NCI-H1092 (cell line): ENCODE measurements at places on chromosomes 12 and 14.
A peak's percentile ranks its signal among the peaks of the same experiment; 100 is the strongest.

DNA sequence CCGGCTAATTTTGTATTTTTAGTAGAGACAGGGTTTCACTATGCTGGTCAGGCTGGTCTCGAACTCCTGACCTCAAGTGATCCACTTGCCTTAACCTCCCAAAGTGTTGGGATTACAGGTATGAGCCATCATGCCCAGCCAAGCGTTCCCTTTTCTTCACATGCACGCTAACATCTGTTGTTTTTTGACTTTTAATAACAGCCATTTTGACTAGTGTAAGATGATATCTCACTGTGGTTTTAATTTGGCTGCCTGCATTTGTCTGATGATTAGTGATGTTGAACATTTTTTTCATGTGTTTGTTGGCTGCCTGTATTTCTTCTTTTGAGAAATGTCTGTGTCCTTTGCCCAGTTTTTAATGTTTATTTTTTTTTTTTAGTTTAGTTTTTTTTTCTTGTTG is 10.2 kb upstream of the YARS2 start:
- DNase-seq = no peak

GRCh38 chr14:99062216-99062615 is 209.8 kb downstream of the BCL11B start:
- DNase-seq = no peak

DNA sequence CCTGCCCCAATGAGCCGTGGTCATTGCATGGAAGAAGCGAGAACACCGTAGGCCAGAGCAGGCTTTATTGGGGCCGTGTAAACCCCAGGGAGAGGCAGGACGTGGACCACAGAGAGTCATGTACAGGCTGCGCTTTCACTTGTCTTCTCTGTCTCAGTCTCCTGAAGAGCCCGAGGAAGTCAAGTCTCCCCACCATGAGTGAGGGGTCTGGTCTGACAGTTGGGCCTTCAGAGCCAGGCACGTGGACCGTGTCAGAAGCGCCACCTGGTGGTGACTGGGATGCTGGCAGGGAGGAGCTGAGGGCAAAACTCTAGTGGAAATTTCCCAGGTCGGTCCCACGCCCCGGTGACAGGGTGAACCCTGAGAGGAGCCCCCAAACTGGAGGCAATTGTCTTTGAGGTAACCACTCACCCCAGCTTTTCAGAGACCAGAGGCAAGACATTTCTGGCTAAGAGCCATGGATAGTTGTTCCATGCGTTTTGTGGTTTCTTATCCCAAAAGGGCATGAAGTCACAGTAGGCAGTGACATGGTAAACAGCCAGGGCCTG is 17.4 kb downstream of the RPS6KL1 start:
- DNase-seq = peak; percentile 17

DNA sequence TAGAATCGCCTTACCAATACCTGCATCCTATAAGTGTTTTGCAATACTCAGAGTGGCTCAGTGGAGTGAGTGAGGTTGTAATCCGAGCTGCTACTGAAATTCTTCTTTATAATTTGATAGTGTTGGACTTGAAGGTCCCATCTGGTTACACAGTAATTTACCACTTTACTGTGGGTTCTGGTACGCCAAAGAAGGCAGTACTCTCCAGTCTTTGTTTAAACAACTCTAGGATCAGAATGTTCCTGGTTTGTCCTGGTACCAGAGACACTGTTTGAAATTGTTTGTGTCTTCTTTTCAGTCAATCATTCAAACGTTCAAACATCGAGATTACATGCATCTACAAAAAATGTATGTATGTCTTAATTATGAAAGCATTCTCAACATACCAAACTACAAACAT is 51.3 kb upstream of the AMN1 start:
- no peak for DNase-seq

DNA sequence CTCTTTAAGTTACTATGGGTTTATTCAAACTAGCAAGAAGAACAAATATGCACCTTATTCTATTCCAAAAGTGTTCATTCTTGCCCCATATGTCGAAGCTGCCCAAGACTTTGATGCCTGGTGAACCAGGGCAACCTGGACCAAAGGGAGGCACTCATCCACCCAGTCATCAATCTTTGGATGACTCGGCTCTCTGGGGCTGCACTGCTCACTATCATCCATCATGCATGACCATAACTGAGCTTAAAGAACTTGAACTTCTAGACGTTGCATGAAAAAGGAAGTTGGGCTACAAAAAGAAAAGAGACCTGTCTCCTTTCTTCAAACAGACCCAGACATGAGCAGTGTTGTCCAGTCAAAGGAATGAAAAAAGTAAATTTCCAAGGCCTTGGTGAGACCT is 1.2 kb downstream of the KRT4 start:
- no peak for DNase-seq

DNA sequence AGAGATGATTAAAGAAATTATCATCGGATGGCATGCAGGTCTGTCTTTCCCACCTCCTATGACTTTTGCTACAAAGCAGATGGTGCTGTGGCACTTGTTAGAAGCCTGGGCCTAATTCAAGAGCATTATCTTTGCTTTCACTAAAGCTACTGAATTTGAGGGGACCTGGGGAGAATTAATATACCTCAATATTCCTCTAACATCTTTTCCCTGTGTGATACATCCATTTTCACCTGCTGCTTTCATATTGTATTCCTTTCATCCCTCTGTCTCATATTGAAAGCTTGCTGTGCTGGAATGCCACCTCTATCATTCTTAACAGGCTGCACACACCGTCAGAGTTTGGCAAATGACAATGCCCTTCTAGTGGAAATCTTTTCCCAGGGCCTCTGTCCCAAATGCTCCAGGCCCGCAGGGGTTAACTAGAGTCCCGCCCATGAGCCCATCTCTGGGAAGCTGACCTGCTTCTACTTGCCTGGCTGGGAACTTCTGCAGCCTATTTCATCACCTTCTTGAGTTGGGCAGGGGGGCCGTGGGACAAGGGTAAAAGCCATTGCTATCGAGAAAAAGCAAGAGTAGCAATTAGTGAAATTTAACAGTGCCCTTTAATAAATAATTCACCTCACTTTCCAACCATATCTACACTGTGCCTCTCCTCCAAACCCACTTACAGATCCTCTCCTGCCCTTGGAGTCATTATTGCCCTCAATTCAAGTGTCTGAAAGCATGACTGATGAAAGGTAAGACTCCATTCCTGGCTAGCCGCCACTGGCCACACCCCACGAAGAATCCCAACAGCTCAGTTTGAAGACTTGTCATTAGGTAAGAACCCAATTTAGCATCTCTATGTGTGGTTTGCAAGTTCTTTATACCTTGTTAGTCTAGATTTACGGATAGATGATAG is 126.7 kb upstream of the BTG1 start:
- no peak for DNase-seq

- DNase-seq = no peak
Observed at GRCh38 chr14:65080960-65081747, 21.2 kb downstream of the MAX start.

- DNase-seq = no peak
Observed at GRCh38 chr14:105532735-105533141, 6.4 kb downstream of the TMEM121 start.

- no peak for DNase-seq
Observed at GRCh38 chr12:25591144-25591543, 38.1 kb upstream of the LMNTD1 start.

DNA sequence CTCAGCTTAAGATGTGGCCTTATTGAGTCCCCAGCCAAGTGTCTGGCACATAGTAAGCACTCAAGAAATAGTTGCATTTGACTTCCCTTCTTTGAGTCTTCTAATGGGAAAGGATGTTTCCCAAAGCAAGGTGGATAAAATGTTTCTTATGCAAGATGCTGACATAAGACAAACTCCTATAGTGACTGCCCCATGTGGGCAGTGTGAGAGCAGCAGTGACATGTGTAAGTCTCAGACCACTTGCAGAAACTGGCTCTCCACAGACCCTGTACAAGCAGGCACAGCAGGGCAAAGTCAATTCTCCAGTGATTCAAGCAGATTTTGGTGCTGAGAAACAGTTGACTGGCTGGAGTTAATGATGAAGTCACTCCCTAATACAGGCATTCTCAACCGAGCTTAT is 255.3 kb downstream of the ANO2 start:
- no peak for DNase-seq

DNA sequence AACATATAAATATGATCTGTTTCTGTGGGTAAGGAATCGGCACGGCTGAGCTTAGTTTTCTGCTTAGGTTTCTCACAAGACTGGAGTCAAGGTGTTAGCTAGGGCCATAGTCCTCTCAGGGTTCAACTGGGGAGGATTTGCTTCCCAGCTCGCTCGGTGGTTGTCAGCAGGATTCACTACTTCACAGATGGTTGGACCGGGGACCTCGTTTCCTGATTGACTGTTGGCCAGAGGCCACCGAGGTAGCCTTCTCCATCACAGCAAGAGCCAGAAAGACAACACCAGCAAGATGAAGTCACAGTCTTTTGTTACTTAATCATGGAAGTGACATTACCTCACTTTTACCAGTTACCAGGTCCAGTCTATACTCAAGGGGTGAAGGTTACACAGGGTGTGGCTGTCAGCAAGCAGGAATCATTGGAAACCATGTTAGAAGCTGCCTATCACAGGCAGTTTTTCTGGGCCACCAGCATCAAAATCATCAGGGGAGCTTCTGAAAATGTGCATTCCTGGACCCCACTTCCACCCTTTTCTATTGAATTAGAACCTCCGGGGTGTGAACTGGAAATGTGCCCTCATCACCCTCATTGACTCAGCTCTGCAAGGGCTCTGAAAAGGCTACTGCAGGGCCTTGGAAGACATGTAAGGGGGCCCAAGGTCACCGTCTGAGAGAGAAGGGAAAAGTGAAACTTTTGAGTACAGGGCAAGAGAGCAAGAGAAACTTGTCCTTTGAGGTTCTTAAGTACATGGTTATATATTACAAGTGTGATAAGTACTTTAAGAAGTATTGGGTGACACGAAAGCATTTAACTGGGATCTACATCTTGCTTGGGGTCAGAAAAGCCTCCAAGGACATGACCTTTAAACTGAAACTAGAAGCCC is 10.9 kb downstream of the COPS7A start:
- DNase-seq = no peak

GRCh38 chr12:13835652-13836051 is 145.8 kb downstream of the GRIN2B start:
- no peak for DNase-seq

GRCh38 chr12:6946033-6946919 is 2.5 kb downstream of the C12orf57 start:
- DNase-seq = peak; percentile 19

DNA sequence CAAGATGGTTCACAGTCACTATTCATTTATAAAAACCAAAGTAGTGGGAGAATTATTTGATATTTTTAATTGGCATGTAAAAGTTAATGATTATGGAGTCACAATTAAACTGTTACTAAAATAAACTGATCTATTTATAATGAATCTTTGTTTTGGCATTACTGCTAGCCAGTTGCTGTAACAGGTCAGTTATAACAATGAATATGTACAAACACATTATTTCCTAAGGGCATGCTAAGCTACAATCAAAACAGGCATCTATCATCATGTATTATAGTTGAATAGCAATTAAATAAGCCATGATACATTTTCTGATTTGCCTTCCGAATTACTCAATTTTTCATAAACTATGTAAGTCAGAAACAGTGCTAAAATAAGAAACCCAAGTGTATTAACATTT is 518.3 kb downstream of the SLC16A7 start:
- DNase-seq = no peak

- no peak for DNase-seq
Observed at GRCh38 chr12:11859705-11860425, 210.4 kb downstream of the ETV6 start.

GRCh38 chr14:104731320-104732294 is 7.6 kb downstream of the ADSS1 start:
- no peak for DNase-seq

GRCh38 chr12:102509123-102509626 is 28.8 kb upstream of the IGF1 start:
- no peak for DNase-seq

DNA sequence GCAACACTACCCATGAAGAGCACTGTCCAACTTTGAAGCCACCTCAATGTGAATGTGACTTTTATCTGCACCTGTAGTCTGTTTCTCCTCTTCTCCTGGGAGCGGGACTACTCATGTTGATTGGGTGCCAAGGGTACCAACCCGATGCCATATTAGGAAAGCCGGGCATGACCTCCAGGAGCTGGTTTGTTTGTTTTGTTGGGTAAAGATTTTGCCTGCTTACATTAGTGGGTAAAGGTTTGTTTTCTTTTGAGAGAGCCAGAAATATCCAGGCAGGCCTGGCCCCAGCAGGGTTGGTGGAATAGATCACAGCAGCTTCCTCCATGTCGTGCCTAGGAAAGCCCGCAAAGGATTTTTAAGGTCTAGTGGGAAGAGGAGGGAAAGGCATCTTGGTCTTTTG is 19.7 kb upstream of the ITPK1 start:
- DNase-seq = no peak

DNA sequence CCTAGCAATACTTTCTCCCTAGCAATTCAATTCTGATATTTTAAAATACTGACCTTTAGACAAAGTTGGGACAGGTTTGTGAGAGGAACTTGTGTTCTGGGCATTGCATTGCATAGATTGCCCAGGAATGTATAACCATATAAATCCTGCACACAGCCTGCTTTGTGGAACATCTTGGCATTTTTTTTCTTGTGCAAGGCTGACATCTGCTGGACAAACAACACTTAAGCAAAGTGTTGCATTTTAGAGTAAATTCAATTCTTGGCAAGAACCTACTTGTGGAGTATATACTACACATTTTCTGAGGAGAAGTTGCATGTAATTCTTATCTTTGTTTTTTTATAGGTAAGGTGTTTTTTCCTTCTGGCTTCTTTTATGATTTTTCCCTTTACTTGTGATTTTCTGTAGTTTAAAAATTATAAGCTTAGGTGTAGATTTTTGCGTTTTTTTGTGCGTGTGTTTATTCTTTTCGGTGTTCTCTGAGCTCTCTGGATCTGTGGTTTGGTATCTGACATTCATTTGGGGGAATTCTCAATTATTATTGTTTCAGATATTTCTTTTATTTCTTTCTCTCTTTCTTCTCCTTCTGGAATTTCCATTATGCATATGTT is 26.4 kb downstream of the TESPA1 start:
- DNase-seq = peak; percentile 49

DNA sequence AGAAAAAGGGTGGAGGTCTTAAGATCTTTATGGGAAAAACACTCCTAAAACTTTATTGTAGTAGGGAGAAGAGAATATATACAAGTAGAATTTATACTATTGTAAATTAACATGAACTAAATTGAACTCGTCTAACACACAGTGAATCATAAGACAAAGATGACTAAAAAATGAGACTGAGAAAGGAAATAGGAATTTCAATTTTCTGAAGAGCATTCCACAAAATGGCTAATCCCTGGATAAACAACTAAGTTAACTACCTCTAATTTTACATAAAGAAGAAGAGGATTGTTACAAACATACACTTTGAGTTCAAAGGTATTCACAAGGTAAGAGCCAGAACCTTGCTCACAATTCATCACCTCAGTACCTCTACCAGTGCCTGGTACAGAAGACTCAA is 2.0 kb downstream of the MAP4K5 start:
- no peak for DNase-seq
